ENCODE measurements at places on chromosomes 6 and 20.

GRCh38 chr6:35063701-35064280 lies 77.3 kb downstream of the TCP11 start:
- no peak for DNase-seq

DNA sequence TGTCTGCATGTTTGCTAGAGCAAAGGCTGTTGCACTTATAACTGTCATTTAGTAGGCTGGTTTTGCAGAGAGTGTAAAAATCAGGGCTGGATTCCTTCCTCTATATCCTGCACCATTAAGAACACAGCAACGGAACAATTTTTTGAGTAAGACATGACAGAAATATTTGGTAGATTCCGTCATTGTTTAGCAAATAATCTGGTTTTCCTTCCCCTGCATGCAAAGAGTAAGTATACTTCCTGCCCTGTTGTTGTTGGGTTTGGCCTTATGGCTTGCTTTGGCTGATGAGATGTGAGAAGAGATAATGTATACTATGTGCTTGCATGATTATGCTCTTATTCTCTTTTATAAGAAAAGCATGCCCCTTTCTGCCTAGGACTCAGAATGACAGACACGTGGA lies 23.8 kb downstream of the MANEA start:
- no peak for DNase-seq

DNA sequence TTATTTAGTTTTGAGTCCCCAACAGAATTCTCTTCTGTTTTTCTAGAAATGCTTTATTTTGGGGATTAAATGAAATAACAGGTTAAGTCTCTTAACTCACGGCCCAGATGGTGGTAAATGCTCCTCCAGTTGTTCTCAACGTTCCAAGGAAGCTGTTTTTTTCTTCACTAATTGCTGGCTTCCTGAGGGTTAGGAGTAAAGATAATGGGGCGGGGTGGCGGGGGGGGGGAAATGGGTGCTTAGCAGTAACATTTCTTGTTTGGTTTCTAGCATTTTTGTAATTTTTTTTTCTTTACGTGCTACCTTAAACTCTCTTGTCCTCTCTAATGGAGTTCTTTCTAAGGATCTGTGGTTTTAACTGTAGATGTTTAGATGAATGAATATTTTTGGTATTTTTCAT lies 2.2 kb downstream of the SRSF3 start:
- no peak for DNase-seq

GRCh38 chr20:51910321-51911050 lies 108.2 kb upstream of the SALL4 start:
- no peak for DNase-seq

DNA sequence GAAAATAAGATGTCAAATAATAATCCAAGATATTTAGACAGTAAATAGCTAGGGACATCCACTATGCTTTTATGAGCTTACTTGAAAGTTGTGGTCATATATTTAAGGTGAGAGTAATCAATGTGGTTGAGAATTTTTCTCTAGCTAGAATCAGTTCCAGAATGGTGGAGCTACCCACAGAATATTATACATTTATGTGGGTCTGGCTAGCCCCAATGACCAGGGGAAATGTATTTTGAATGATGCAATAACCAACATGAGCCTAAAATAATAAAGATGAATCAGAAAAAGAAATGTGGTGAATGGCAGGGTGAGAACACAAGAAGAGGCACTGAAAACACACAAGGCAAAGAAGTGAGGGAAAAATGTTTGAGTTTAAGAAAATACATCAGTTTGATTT lies 325.7 kb downstream of the TBC1D32 start:
- no peak for DNase-seq

- DNase-seq: no peak
Observed at GRCh38 chr6:48243071-48243470, 132.1 kb upstream of the PTCHD4 start.

GRCh38 chr6:155382338-155382685 lies 68.0 kb upstream of the TFB1M start:
- no peak for DNase-seq

DNA sequence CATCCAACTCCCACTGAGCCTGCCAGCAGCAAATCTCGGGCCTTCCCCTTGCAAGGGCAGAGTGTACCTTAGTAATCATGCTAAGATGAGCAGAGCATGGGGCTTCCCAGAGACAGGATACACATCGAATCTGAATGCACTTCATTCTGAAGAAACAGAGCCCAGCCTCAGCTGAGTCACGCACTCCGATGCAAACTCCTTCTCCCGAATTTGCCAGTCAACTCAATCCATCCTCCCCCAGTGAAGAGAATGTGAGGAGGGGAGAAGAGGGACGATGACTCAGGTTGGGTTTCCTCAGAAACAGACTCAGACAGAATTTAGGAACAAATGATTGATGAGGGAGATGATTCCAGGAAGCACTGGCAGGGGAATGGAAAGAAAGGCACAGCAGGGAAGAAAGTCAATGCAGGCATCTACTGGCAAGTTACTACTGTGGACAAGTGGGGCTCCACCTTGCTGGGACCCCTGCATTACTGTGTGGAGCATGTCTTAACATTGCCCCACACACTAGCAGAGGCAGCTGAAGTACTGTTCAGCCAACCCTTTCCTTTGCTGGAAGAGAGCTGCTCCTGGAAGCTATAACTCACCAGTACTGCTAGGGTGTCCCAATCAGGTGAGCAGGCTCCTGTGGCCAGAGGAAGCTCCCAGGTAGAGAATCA lies 251.6 kb downstream of the ADGB start:
- peak; percentile 30 for DNase-seq

GRCh38 chr20:438571-439469 lies 23.5 kb downstream of the TBC1D20 start:
- peak; percentile 20 for DNase-seq

DNA sequence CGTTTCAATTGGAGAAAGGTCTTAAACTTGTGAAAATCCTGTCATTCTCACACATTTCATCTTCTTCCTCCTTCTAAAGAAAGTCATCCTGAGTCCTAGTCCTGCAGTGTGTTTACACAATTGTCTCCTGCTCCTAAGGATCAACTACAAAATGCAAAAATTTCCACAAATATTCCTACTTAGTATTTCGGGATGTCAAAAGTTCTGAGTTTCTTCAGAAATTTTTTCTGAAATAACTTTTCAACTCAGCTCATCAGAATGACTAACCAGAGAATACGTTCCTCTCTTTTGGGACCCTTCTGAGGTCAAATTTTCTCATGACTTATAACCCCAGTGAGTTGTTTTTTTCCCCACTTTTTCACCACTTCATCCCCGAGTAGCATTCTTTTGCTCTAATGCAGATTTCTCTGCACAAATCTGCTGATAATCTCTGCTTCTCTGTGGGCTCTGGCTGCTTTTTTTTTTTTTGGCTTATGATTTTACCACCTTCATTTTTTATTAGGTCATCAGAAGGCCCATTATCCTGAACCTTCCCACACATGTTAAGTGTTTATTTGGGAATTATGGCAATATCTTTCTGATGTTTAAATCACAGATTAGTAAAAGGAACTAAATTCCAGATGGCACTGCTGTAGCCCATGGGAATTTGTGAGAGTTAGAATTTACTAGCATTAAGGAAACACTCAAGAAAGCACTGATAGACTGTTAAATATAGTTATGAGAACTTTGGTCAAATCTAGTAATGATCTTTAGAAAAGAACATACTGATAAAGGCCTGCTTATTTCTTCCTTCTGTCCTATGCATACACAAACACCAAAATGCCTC lies 41.4 kb downstream of the MAP3K5 start:
- no peak for DNase-seq

DNA sequence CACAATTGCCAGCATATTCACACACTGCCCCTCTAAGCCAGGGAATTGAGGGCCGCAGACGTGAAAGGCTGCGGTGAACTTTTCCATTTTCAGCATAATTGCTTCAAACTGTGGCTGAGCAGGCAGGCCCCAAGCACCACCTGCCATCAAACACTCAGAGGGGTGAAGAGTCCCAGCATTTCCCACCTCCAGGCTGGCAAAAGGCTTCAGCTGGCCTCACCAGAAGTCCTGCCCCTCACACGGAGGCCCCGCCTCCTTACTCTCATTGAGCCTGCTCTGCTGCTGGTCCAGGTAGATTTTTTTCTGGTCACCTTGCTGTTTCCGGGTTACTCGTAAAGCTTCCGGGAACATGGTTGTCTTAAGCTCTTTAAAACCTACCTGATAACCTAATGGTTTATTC lies 52.0 kb upstream of the PRELID3B start:
- DNase-seq: no peak

- DNase-seq: no peak
Observed at GRCh38 chr6:117481926-117482239, 591 bp upstream of the DCBLD1 start.

DNA sequence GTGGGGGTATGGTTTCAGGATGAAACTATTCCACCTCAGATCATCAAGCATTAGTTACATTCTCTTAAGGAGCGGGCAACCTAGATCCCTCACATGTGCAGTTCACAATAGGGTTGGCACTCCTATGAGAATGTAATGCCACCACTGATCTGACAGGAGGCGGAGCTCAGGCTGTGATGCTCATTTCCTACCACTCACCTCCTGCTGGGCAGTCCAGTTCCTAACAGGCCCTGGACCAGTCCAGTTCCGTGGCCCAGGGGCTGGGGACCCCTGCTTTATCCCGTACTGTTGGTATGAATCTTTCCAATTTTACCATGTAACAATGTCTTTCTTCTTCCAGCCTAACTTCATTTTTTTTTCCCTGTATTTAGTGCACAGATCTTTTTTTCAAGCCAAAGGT lies 94.9 kb downstream of the OGFRL1 start:
- no peak for DNase-seq

- DNase-seq: no peak
Observed at GRCh38 chr6:108200631-108201030, 34.8 kb downstream of the NR2E1 start.

- no peak for DNase-seq
Observed at GRCh38 chr6:112787371-112787770, 440.2 kb downstream of the RFPL4B start.

- DNase-seq: peak; percentile 38
Observed at GRCh38 chr6:87705070-87705691, 3.1 kb upstream of the AKIRIN2 start.

GRCh38 chr20:36030149-36030548 lies 61.8 kb downstream of the CNBD2 start:
- no peak for DNase-seq

Measured in stimulated activated CD4-positive, alpha-beta T cell treated with anti-CD3 and anti-CD28 coated beads, Interleukin-4, amount 100 ng/mL, for 48 hours (primary cell).